ENCODE measurements at places on chromosomes 1 and 21.

GRCh38 chr1:146012703-146013558 is 8.6 kb downstream of the HJV start:
- peak; percentile 78 for DNase-seq

GRCh38 chr1:29162476-29163138 is 19.1 kb downstream of the SRSF4 start:
- no peak for DNase-seq

- DNase-seq = no peak
Observed at GRCh38 chr21:46160907-46161632, 5.7 kb upstream of the FTCD start.

GRCh38 chr21:42533963-42534355 is 20.3 kb downstream of the SLC37A1 start:
- DNase-seq = no peak

DNA sequence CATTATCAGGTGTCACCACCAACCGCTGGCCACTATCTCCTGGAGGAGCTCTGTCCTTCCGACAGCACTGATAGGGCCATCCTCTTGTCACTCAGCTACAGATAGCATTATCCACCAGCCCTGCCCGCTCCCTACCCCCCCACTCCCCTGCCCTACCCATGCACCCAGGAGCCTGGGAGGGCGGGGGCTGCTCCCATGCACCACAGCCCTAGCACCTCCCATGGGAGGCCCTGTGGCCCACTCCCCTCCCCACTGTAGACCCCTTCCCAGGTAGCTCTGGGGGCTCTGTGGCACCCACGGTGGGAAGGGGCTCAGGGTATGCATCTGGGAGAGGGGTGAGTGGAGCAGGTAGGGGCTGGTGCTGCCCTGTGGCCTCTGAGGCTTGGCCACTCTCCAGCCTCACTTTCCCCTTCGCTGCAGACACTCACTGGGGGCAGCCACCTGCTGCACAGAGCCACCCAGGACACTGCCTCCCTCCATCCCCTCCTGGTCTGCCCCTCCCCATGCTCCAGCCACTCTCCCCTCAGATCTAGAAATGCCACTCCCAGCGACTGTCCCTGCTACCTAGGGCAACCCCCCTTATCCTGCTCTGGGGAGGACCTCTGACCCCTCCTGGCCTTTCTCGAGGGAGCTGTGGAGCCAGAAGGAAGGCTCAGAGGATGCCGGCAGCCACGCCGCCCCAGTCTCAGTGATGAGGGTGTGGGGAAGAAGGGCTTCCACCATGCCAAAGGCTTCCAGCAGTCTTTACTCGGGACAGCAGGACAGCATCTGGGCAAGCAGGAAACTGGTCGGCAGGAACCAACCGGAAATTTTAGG is 58.5 kb downstream of the WNT9A start:
- DNase-seq = no peak

DNA sequence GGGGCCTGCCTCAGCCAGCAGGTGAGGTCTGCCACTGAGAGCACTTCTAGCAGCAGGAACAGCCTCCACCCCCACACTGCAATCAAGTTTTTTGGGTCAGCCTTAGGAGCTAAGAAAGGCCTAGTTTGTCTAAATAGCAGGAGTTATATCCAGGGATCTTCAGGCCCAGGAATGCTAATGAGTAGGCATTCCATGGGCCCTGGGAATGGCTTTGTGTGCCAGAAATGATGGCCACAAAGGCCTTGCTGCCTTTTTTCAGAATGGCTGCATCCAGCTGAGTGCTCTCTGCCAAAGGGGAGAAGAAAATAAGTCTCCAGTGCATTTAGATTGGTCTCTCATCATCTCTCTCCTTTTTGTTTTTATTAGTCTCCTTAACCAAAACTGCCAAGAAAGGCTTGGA is 2.8 kb downstream of the MRTO4 start:
- DNase-seq = no peak

DNA sequence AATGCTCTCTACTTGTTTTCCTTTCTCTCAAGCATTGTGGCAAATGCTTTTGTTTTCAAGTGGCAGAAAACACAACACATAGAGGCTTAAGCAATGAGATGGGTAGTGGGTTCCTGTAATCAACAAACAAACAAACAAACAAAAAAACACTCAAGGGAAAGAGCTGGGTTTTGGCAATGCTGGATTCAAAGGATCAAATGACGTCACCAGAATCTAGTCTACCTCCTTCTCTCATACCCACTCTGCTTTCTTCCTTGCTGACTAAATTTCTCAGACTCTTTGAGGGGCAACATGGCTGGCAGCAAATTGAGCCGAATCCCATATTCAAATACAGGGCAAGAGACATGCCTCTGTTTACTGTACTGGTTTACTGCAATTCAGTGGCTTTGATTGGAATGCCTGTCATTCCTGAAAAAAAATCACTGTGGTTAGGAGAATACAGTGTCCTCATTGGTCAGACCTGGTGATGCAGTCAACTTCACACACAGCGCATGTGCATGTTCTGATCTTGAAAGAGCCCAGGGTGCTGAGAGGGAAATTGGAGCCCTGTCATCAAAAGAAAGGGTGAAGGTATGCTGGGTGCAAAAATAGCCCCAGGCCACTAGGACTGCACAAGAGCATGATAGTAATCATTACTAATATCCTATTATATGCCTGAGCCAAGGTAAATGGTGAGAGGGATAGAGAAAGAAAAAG is 356.2 kb downstream of the KCTD3 start:
- no peak for DNase-seq

DNA sequence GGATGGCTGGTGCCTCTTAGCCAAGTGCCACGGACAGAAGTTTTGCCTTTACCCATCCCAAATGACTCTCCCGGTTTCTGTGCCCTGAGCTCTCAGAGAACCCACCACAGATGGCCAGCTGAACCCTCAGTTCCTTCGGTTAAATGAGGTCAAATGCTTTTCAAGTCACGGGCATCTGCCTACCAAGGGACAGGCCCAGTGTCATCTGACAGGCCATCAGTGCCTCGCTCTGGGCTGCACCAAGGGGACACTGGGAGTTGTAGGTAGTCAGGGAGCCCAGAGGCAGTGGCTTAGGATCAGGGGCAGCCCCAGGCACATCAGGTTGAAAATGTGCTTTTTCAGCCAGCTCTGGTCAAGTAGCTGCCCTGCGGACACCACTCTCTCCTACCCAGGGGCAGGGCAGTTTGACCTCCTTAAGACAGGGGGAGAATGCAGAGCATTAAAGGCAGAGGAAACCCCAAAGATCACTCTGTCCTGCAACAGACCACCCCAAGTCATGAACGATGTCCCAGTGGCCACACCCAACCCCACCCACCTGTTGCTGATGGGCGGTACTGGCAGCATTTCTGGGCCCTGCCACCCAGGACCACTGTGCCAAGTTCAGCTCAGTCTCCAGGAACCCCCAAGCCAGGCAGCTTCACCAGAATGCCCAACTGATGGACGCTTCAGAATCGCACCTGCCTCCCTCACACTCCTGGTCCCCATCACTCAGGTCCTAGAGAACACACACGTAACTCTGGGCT is 60.7 kb downstream of the CASZ1 start:
- no peak for DNase-seq

- peak; percentile 29 for DNase-seq
Observed at GRCh38 chr21:42258150-42258884, 39.4 kb downstream of the ABCG1 start.

DNA sequence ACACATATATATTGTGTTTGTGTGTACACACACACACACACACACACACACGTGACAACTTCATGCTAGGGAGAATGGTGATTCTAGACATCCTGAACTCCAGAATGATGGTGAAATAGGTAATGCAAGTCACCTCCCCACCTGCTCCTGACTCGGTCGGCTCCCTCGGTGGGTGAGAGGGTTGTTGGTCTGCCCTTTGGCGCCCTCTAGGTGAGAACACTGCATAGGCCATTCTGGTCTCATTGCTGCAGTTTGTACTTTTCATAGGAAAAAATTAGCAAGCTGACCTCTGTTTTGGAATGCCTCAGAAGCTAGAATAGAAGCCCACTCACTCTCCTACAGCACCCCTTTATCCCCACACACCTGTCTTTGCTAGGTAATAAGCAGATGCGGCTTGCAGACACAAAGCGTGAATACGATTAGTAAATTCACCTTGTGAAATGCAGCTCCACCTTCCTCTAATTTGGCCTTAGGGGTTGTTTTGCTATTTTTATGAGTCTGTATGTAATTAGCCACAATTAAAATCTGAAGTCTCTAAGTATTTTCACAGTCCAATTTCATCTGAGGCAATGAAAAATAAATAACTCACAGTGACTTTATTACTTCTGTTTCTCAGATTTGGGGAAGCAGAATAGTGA is 130.0 kb upstream of the KCNJ15 start:
- DNase-seq = peak; percentile 61

DNA sequence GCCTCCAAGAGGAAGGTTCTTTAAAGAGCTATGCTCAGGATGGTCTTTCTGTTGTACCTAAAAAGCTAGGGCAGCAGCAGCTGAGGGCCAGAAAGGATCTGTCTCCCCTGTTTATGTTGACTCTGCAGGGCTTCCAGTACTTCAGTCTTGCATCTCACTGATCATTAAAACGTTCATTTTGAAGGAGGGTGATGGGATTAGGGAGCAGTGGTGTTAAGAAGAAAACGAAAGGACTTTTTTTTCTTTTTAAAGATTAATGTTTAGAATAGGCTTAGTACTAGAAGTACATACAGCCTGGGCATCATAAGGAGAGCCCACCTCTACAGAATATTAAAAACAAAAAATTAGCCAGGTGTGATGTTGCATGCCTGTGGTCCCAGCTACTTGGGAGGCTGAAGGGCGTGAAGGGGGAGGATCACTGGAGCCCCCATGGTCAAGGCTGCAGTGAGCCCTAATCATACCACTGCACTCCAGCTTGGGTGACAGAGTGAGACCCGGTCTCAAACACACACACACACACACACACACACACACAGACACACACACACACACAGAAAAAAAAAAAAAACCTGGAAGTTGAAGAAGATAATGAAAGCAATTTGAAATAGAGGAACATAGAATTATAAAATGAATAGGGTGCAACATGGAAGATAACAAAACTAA is 2.9 kb downstream of the CR1L start:
- no peak for DNase-seq

GRCh38 chr1:214124915-214125314 is 137.1 kb downstream of the PROX1 start:
- DNase-seq = no peak

DNA sequence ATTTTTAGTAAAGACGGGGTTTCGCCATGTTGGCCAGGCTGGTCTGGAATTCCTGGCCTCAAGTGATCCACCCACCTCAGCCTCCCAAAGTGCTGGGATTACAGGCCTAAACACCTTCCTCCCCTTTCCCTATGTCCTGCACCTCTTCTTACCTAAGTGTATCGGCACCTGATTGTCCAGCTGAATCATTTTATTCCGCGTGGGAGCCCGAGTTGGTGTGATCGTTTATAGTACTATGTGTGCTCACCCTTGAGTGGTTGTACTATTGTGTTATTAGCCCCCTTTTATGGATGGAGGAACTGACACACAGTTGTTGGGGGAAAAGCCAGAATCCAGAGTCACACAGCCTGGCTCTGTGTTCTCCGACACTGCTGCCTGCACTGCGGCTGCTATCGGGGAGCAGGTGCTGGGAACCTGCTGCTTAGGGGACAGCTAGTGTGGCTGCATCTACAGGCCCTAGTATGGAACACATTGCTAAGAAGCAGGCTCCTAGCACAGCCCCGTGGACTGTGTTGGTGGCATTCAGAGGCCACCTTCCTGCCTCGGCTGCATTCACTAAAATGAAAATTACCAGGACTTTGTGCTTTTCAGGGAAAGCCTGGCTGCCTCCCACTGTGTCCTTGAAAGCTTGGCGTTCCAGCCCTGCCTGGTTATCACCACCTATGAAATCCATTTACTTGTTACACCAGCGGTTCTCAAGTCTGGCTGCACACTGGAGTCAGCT is 21.6 kb downstream of the ENO1 start:
- DNase-seq = no peak

DNA sequence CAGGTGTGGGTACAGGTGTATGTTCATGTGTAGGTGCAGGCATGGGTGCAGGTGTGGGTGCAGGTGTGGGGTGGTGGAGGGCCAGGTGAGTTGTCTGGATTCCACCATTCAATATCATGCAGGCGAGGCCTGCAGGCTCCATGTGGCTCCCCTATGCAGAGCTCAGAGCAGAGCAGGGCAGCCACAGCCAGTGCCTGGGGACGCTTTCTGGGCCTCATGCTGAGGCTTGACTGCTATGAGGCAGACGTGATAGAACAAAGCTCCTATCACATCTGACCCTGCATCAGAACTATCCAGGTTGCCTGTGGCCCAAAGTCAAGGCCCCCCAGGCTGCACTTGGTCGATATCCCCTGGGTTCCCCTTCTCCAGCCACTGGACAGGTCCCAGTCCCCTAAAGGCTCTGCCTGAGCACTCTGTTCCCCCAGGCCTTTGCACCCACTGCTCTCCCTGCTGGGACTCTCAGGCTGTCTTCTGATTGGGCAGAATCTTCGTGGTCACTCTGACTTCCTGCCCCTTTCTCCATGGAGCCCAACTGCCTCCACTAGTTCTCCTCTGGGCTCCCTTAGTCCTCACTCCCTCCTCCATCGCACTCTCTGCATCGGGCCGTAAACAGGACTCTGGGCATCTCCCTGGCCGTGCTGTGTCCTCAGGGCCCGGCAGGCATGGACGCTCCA is 78.6 kb upstream of the ACTL8 start:
- DNase-seq = no peak

DNA sequence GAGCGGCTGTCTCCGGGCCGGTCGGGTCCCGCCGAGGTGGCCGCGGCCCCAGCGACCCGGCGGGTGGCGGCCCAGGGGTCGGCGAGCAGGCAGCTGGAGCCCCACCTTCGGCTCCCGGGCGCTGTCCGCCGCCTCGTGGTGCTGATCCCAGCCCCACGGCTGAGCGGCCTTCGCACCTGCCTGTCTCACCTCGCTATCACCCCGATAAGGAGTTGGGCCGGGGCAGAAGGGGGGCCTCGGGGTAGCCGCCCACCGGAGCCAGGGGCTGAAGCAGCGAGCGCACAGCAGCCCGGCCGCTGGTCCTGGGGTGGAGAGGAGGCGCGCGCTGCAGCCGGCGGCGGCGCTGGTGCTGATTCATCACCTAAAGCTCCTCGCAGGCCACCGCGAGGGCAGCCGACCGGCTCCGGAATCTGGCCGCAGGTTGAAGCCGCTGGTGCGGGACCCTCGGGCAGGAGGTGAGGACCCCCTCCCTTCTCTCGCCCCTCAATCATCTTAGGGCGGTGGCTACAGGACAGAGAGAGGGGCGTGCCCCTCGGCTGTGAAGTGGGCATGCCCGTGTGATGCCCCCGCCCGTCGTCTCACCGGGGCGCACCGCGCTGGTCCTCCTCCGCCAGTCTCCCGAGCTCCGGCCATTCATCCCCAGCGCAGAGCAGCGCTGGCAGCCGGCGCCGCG is 575 bp downstream of the TRIM67 start:
- DNase-seq = peak; percentile 16

DNA sequence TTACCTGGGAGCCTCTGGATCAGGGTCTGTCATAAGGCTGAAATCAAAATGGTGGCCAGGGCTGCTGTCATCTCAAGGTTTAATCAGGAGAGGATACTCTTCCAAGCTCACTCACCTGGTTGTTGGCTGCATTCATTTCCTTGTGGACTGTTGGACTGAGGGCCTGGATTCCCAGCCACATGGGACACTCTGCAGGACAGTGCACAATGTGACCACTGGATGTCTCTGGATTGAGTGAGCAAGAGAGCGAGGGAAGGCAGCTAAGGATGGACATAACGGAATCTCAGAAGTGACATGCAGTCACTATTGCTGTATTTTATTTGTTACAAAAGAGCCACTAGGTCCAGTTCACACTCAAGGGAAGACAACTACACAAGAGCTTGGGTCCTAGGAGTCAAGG is 229.1 kb downstream of the S1PR1 start:
- no peak for DNase-seq
